ENCODE measurements at places on chromosomes 7 and 10. TPM values are rescaled to one million over a fixed set of nuclear protein-coding genes. Genes with fewer than 3 reads are reported as not detected.

Gene MINDY4
- total RNA-seq: 7.5 TPM

DNA sequence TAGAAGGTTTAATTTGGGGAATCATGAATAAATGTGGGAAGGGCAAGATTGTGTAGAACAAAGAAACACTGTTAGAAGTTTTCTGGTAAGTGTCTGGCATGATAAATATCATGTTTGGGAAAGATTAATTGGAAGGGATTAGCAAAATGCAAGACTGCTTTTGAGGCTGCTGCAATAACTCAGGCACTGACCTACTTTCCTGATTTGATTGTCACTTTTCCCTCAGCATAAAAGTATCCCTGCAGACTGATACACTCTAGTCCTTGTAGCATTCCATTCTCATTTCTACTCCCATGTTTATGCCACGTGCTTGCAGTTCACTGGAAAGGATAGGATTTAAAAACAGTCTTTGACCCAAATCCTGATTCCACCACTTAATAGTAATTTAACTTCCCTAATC lies 303.3 kb upstream of the SEMA3A start:
- DNase-seq: no peak

Gene NRBF2
- total RNA-seq: 27.8 TPM

DNA sequence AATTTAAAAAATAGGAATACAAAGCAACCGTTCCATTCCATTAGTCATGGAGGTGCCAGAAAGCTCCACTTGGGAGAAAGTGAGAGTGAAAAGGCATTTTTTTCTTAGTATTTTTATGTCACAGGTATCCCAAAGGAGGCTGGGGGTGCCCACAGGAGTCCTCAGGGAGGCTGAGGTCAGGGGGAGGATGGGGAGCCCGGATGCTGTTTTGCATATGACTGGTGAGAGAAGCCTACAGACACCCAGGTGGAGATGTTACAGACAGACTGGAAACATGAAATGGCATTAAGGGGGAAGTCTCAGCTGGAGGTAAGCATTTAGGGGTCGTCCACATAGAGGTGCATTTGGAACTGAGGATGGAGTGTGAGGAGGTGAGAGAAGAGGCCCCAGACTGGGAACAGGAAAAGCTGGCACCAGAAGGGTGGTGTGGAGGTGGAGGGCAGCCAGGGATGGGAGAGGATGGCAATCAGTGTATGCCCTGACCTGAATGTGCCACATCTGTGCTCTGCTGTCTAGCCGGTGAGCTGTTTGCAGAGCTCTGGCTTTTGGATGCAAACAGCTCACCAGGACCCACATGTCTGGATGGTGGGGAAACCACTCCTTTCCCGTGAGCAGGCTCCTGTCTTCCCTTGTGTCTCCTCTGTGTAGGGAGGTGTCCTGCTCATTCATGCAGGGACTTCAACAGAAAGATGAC lies 101.1 kb downstream of the RAMP3 start:
- no peak for DNase-seq

- DNase-seq: no peak
Observed at GRCh38 chr7:7867846-7868571, 100.6 kb upstream of the GLCCI1 start.

Data from H4 (cell line).